ENCODE measurements at places on chromosomes 5 and 9.
A peak's percentile ranks its signal among the peaks of the same experiment; 100 is the strongest.

GRCh38 chr9:78932849-78933627 lies 636.1 kb downstream of the PSAT1 start:
- no peak for DNase-seq

DNA sequence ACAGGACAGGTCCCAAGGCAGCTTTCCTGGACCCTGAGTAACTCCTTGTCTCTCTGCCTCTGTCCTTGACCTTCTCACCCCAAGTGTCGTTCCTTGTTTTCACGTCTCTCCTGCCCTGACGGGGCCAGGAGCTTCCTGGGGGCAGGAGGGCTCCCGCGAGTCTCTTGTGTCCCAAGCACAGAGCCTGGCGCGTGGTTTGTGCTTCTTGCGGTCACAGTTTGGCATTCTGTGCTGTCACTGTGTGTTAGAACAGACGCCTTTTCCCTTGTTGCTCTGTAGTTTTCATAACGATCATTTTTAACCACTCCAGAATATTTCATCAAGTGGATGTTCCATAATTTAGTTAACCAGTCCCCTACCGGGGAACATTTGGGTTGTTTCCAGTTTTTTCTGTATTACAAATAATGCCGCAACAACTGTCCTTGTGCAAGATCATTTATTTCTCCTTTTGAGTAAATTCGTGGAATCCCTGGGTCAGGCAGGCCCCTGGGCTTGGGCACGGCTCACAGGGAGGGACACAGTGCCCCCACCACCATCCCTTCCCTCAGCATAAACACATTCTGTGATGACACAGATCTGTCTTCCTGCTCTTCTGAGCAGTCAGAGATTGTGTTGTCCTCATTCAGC lies 71.9 kb downstream of the TSPAN17 start:
- peak; percentile 63 for DNase-seq

DNA sequence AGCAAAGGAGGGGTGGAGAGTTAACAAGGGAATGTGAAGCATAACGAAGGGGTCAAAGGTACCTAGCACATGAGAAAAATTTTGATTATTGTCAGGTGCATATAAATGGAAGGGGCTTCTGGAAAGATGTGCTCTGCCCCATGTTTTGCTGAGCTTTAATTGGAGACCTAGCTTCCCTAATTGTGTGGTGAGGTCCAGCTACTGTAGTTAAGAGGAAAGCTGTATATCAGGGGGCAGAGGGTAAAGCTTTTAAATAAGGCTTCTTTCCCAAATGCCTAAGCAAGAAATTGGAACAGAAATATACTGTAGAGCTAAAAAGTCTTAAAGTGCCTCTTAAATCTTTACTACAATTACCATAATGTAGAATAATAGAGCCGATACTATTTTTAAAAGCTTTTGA lies 267.2 kb downstream of the MAT2B start:
- no peak for DNase-seq

- peak; percentile 69 for DNase-seq
These were observed 13.9 kb upstream of the BASP1 start for GRCh38 chr5:17203329-17204132.

DNA sequence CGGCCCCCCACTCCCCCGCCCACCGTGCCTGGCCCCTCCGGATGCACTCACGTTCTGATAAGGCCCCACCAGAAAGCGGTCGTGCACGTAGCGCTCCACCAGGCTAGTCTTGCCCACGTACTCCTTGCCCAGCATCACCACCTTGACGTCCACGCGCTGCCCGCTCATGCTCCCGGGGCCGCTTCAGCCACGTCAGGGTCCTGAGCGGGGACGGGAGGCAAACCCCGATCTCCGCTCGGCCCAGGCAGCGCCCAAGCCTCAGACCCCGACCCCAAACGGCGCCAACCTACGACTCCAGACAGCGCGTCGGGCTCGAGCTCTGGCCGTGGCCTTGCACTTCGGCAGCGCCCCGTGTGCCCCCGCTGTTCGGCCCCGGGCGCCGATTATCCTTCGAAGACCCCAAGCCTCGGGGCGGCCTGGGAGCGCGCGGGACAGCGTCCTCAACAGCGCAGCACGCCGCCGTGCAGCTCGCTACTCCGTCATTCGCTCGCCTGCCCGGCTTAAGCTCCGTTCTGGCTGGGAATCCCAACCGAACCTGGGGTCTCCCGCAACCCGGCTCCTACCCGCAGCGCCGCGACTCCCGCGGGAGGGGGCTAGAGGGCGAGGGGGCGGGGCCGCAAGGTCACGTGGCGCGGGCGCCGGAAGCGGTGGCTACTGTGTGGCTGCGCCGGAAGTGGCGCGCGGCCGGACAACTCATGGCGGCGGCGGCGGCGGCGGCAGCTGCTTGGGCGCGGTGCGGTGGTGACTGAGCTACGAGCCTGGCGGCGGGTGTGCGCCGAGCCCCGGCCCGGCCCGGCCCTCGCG lies at the start of the genes PRELID1 and RAB24:
Gene PRELID1 (plus strand): TSS at position 679 of the 804 bp plus-strand sequence. CDS start 187 bp downstream, outside the sequence.
Gene RAB24 (minus strand): TSS at position 599 of the 804 bp plus-strand sequence. CDS start 431 bp downstream, at position 168.
- DNase-seq, result peak; percentile 95

GRCh38 chr5:64693636-64694035 lies 3.3 kb downstream of the SHISAL2B start:
- DNase-seq, result no peak

DNA sequence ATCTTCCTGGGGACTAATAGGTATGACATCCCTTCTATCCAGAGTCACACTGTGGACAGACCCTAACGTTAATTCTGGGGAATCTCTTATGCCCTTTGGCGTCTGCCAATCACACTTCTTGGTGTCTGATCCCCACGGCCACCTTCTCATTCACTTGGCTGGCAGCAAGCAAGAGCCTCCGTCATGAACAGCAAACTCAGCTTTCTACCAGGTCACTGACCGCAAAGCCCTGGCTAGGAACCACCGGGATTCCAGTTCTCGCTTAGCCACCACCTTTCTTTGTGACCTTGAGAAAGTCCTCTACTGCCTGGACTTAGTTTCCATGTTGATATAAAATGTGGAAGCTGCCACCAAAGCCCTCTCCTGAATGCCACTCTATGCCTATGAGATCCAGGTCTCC lies 67.7 kb upstream of the FCN1 start:
- no peak for DNase-seq

- no peak for DNase-seq
These were observed 189.9 kb downstream of the BNC2 start for GRCh38 chr9:16680541-16680940.

GRCh38 chr5:173625673-173626504 lies 9.4 kb upstream of the BOD1 start:
- no peak for DNase-seq

DNA sequence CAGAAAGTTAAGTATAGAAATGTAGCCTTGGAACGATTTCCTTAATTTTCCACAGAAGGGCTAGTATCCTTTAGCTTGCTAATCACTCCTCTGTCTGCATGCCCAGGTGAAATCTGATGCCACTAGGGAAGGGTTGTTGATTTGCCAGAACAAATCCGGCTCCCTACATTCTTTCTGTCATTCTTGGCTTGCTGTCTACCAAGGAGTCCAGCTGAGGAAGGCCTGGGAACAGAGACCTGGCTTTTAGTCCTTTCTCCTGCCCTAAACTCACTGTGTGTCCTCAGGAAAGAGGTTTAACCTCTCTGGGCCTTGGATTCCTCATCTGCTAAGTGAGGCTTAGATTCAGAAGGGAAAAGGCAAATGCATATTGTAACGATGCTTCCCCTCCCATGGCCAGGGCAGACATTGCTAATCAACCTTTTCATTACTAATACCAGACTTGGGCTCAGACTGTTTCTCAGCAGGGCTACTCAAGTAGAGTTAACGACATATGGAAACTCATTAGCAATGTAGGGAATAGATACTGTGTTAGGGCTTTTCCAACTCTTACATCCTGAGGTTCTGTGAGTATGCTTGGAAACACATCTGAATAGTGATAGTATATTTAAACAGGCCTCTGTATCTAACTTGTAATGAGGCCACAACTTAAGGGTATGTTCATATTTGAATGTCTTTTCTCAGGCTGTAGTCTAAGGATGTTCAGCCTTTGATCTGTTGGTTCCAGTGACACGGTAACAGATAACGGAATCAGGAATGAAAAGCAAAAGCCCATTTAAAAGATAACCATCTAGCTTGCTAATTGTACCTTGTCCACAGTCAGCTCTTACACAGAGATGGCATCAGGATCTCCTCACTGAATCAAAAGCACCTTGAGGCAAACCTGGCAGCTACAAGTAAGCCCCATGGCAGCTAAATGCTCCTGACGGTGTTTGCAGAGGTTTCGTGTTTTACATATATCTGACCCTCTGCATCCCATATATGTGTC lies 4.1 kb downstream of the GALNT10 start:
- DNase-seq, result no peak

DNA sequence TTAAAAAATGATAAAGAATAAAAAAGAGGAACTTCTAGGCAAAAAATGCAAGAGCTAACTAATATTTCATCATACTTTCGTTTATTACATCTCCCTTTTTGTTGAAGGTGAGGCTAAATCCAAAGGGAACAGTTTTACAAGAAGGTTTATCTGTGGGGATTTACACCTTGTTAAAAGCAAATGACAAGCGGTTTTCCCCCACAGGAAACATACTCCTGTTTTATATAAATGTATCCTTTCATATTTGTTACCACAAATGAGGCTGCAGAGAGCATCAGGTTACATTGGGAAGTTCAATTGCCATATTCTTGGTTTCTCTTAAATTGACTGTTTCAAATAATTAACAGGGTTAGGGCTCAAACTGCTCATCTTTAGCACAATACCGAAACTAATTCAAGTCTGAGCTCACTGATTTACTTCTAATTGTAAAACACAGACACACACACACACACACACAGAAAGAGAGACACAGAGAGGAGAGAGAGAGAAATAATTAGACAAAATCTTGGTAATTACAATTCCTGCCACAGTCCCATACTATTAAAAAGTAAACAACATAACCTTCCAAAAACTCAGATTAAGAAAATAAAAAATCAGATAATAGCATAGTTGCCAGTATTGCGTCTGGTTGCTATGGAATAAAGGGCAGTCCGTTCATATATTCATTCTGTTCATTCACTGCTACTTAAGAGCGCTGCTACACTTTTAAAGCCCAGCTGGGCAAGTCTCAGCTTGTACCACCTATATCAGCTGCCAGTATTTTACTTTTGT lies 17.1 kb downstream of the RFX3 start:
- DNase-seq, result peak; percentile 14

- no peak for DNase-seq
These were observed 39.7 kb upstream of the GABRP start for GRCh38 chr5:170743876-170744212.

- DNase-seq, result no peak
These were observed 3.8 kb upstream of the FBXW11 start for GRCh38 chr5:172010278-172010677.

DNA sequence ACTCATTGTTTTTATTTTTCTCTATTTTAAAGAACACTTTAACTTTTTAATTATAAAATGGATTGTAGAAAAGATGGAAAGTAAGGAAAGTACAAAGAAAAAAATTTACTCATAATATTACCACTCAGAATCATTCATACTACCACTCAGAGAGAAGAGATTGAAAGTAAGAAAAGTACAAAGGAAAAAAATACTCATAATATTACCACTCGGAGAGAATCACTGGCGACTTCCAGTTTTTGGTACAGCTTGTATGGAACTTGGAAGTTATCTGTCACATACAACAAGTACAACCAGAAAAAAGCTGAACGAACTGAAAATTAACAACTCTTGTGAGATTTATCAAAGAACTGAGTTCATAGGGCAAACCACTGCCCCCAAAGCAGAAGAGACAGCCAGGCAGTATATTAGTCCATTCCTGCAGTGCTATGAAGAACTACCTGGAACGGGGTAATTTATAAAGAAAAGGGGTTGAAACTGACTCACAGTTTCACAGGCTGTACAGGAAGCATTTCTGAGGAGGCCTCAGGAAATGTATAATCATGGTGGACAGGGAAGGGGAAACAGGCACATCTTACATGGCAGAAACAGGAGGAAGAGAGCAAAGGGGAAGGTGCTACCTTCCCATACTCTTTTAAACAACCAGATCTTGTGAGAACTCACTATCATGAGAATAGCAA lies 183.9 kb downstream of the SMARCA2 start:
- DNase-seq, result no peak

DNA sequence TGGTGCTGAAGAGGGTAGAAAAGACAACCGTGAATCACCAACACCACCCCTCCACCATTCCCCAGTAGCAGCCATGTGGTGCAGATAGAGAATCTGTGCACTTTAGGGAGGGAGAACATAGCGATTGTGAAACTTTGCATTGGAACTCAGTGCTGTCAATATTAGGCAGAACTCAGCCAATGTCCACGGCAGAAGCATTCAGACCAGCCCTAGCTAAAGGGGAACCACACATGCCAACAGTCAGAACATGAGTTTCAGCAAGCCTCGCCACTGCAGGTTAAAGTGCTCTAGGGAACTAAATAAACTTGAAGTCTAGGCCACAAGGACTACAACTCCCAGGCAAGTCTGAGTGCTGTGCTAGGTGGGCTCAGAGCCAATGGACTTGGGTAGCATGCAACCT lies 38.5 kb upstream of the DEPDC1B start:
- DNase-seq, result no peak

GRCh38 chr5:151699071-151699901 lies 12.6 kb upstream of the SPARC start:
- DNase-seq, result no peak

All from suppressor macrophage treated with lipopolysaccharide for 1 hour (primary cell).